DMS153 (cell line): ENCODE measurements at places on chromosomes 3 and 15.
A peak's percentile ranks its signal among the peaks of the same experiment; 100 is the strongest.

DNA sequence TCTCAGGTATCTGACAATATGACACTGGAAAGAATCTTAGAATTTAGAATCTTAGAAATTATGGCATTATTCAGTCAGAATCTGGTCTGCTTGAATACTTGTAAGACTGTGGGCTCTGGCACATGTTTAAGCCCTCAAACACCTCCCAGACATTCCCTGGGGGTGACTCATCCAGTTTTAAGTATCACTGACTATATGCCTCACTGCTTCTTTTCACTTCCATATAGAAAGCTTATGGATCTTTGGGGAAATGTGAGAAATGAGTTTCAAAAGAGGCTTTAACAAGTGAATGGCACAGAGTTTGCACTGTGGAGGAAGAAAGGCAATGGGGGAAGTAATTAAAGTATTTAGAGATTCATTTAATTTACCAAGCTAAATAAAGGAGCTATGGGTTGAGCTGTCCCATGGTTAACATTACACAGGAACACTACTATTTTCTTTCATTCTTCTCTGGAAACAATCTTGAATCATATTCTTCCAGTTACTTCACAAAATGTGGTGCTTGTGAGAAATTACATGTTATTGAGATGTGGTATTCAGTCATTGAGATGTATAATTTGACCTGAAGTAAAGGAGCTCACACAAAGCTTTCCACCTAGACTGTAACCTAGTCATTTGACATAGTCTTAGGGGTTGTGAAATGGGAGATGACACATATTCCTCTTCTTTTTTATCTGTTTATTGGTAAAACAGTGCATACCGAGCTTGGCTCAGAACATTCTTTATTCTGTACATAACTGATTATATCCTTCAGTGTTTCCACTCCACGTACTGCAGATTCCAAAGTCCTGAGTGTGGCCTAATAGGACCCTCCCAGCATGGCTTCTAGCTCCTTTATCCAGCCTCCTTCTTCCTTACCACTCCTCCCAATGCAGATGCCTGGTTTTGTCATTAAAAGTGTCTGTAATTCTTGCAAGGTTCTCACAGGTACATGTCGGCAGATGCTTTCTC, 544.6 kb upstream of the NECTIN3 start:
- DNase-seq = no peak

GRCh38 chr3:17985658-17986347, 243.4 kb upstream of the TBC1D5 start:
- no peak for DNase-seq

DNA sequence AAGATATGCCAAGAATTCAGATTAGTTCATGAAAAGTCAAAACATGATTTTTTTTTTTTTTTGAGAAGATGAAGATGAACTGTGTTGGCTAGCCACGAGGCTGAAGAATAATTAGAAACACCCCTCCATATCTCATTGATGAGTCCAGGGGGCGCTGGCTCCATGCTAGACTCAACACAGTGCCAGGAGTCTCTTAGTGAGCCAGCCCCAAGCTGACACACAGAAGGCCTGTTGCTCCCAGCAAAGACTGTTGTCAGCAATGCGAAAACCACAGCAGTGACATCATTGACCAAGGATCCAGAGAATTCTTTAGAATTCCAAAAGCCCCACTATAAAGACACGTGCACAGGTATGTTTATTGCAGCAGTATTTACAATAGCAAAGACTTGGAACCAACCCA, 185.2 kb downstream of the ANXA2 start:
- DNase-seq = no peak

GRCh38 chr3:183116025-183116614, 16.8 kb upstream of the MCCC1 start:
- peak; percentile 98 for DNase-seq
